RPMI7951 (cell line): ENCODE measurements at places on chromosomes 4 and X. TPM values are rescaled to one million over a fixed set of nuclear protein-coding genes. Genes with fewer than 3 reads are reported as not detected.

ADAD1 gene
- not detected in 2 replicates for total RNA-seq

CA5B gene
- 29.6 and 35.7 TPM in 2 replicates for total RNA-seq

MTMR1 gene
- total RNA-seq = 7.6 and 8.9 TPM in 2 replicates

FRMPD4 gene
- 0.24 and 0.39 TPM in 2 replicates for total RNA-seq

HPRT1 gene
- total RNA-seq = 14.1 and 19.0 TPM in 2 replicates

BEX1 gene
- total RNA-seq = 50.0 and 56.3 TPM in 2 replicates

BMPR1B gene
- total RNA-seq = not detected in 2 replicates

DGKK gene
- not detected in 2 replicates for total RNA-seq

EPHA5 gene
- 0.29 and 0.36 TPM in 2 replicates for total RNA-seq

DNA sequence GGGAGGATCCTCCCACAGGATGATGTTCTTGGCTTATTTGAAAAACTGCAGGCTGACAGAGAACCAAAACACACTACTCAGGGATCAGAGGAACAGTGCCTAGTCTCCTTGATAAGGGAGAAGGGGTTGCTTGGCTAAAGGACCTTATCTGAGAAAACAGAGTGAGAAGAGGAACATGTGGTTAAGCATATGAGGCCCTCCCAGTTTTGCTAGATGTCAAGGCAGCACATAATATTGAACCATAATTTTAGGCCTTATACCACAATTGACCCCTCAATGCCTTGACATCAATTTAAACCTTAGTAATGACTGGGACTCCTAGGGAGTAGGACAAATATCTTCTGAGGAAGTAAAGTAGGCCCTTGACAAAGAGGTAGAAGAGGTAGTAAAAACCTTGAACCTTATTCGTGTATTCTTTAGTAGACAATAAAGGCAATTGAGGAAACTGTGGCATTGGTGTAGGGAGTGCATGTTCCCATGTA, 79.3 kb downstream of the TEX13C start:
- DNase-seq = no peak

DNA sequence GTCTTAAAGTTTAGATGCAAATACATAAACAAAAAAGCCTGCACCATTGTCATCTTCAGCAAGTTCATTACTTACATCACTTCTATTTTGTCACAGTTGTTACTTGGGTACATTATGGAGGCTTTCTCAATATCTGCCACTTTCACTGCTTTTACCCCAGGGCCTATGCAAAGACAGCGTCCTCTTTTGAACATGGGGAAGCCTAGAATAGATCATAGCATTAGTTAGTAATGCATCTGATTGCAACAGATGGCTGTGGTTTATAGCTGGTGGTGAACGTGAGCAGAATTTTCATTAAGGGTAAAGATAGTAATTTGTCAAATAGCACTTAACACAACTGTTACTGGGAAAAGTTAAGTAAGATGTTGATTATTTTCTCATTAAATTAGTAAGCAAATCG, 729 bp downstream of the CXCL11 start:
- DNase-seq = no peak

DNA sequence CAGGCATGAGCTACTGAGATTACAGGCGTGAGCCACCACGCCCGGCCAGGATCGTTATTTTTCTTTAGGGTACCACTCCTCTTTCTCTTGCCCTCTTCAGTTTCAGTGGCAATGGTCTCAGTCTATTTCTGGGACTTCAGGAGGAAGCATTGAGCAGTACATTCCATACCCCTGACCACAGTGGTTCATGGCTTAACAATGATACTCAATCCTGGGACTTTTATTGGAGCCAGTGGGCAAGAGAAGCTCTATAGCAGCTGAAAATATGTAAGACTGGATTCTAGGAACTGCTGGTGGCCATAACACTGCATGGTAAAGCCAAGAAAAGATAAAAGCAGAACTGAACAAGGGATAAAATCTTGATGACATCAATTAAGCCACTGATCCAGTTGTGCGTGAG, 5.8 kb upstream of the CCNA2 start:
- DNase-seq = no peak

GRCh38 chr4:47017494-47017893, 13.9 kb upstream of the GABRB1 start:
- no peak for DNase-seq

DNA sequence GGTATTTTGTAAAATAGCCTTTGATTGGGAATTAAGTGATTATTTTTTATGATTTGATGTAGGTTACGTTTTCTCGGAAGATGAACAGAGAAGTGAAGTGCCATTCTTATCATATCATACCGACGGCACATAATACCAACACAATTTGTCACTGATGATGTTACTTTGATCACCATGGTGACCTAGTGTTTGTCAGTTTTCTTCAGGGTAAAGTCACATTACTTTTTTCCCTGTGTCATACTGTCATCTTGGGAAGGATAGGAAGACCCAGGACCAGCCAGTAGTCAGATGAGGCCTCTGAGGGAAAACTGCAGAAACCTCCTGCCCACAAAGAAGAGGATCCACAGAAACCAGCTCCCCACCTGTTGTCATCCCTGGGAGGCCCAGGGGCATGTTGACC, 1.3 kb upstream of the MAGEC1 start:
- no peak for DNase-seq

GRCh38 chrX:136255541-136255940, 4.3 kb upstream of the MAP7D3 start:
- DNase-seq = no peak

- DNase-seq = no peak
Measured at GRCh38 chr4:56463711-56464110, 3.7 kb upstream of the SRP72 start.

- DNase-seq = no peak
Measured at GRCh38 chr4:15233264-15233597, 194.6 kb upstream of the C1QTNF7 start.

GRCh38 chr4:139441029-139441428, 12.9 kb upstream of the RAB33B start:
- no peak for DNase-seq

- DNase-seq = no peak
Measured at GRCh38 chr4:67273666-67274065, 271.6 kb downstream of the CENPC start.

DNA sequence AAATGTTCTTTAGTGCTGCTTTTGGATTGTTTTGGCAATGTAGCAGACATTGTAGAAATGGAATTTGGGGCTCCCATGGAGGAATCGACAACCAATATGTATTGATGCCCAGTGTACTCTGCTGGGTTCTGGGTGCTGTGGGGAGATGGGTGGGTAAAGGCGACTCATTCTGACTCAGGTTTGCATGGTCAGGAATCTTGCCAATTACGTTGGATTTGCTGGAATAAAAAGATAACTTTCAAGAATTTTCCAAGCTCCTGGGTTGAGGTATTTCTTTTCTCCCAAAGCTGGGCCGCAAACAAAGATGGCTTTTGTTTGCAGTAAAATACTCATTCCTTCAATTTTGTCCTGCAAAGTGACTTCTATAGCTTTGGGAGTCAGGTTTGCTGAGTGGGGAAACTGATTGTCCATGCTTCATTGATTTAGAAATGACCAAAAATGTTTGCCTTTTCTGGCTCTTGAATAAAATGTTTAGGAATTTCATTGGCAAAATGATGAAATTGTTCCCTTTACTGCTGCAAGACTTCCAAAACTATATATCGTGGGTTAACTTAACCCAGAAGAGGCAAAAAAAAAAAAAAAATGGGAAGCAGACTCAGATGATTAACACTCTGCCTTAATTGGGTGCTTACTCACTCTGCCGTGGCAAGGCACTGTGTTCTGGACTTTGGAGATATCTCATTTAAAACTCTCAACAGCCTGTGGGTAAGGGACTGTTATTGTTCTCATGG, 57.0 kb downstream of the RTL9 start:
- DNase-seq = peak; percentile 45

DNA sequence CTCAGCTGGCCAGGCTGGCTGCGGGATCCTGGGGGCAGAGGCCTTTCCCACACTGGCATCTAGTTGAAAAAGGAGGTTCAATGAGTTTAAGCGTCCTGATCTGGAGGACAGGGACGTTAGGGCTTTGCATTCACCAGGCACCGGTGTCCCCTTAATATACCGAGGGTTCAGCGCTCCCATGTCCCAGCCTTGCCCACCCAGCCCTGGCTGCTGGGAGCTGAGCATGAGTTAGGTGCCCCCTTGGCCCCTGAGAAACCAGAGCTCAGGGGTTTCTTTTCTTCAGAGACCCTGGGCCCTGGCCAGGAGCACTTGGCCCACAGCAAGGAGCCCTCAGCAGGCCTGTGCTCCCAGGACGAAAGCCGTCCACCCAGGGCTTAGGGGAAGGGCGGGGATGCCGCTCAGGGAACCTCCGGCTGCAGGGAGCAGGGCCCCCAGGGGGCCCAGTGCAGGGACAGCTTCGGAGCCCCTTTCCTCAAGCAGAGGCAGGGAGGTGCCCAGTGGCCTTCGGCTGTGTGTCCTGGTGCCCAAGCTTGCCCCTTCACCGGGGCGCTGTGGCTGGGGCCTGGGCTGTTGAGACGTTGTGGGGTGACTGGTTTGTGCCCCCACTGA, 20.9 kb upstream of the DUSP9 start:
- no peak for DNase-seq

GRCh38 chr4:128232719-128233118, 54.9 kb downstream of the PGRMC2 start:
- DNase-seq = no peak

DNA sequence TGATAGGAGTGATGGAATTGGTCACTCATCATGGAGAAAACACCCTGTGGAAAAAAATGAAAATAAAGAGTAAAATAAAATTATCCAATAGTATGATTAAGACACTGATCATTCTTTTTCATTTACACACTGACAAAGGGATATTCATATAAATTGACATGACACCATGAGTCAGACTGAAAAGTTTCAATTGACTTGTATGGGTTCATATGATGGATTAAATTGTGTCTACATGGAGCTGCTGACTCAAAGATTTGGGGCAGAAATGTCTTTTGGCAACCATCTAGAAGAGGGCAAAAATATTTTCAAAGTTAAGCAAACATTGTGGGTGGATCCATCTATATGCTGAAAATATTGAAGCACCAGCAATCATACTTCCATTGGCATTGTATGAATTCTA, 153.4 kb upstream of the PPP3CA start:
- DNase-seq = no peak

DNA sequence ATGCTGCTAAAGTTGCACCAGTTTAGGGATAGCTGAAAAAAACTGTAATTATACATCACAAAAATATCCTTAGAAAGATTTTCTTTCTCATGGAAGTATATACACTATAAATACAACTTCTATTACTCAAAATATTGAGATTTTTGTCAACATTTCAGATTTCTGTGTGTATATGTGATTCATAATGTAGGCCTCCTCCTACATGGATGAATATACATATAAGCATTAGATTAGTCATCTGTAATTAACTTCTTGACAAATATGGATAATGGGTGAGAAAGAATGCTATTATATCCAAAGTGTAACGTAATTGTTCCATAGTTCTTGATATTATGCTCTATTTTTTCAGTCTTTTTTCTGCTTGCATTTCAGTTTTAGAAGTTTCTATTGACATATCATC, 124.9 kb downstream of the CBLL2 start:
- DNase-seq = no peak

GRCh38 chr4:85864259-85865205, 389.6 kb downstream of the ARHGAP24 start:
- DNase-seq = no peak

- DNase-seq = no peak
Measured at GRCh38 chrX:64265265-64265664, 34.9 kb upstream of the ASB12 start.

GRCh38 chr4:113692809-113693411, 68.6 kb downstream of the CAMK2D start:
- no peak for DNase-seq

DNA sequence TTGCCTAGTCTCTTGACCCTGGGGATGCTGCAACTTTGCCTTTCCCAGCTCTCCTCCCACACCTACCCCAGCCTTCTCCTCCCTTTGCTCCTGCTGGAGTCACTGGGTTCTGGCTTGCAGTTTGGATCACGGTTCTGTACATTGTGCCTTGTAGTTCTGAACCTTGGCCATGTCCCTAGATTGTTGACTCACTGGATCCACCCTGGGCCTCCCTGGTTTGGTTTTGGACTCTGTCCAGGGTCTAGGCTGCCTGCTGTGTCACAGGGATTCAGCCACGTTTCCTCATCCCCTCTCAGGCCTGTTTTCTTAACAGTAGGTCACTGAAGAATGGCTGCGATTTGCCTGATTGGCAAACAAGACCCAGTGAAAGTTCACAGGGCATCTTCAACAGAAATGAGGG, 11.5 kb upstream of the GABRE start:
- peak; percentile 75 for DNase-seq

DNA sequence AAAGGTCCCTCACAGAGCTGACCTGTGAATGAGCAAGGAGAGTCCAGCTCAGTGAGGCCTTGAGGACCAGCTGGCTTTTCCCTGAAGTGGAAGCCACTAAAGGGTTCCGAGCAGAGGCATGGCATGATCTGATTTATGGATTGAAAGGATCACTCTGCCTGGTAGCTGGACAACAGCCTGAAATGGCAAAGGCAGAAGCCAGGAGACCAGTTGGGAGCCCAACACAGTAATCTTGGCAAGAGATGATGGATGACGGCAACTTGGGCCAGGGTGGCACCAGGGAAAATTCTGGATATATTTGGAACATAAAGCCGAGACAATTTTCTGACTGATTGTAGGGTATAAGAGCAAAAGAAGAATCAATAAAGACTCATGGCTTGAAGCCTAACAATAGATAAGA, 69.3 kb upstream of the STIM2 start:
- DNase-seq = no peak

- peak; percentile 13 for DNase-seq
Measured at GRCh38 chrX:12329476-12329875, 191.2 kb downstream of the FRMPD4 start.
